Lung microvascular endothelial cell (primary cell): ENCODE measurements at places on chromosomes 2 and 18. TPM values are rescaled to one million over a fixed set of nuclear protein-coding genes. Genes with fewer than 3 reads are reported as not detected.

DNA sequence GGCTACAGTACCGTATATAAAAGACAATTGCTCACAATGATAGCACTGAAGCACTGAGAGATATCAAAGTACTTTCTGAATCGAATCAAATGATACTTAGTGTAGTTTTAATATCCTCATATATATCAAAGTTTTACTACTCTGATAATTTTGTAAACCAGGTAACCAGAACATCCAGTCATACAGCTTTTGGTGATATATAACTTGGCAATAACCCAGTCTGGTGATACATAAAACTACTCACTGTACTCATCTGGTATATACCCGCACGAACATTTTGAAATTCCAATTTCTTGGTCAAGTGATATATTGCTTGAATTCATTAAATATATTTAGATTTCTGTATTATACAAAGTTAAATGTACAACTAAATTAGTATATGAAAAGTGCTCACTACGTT, 20.5 kb downstream of the SLC39A6 start:
- no peak for DNase-seq

- DNase-seq, result no peak
These were observed 670.3 kb upstream of the SALL3 start for GRCh38 chr18:78309307-78309706.

- DNase-seq, result no peak
These were observed 66.6 kb upstream of the ZNF397 start for GRCh38 chr18:35174093-35174731.

- no peak for DNase-seq
These were observed 57.6 kb upstream of the PARD3B start for GRCh38 chr2:204487447-204488229.

GRCh38 chr18:12855916-12856315, 28.1 kb downstream of the PTPN2 start:
- no peak for DNase-seq

DNA sequence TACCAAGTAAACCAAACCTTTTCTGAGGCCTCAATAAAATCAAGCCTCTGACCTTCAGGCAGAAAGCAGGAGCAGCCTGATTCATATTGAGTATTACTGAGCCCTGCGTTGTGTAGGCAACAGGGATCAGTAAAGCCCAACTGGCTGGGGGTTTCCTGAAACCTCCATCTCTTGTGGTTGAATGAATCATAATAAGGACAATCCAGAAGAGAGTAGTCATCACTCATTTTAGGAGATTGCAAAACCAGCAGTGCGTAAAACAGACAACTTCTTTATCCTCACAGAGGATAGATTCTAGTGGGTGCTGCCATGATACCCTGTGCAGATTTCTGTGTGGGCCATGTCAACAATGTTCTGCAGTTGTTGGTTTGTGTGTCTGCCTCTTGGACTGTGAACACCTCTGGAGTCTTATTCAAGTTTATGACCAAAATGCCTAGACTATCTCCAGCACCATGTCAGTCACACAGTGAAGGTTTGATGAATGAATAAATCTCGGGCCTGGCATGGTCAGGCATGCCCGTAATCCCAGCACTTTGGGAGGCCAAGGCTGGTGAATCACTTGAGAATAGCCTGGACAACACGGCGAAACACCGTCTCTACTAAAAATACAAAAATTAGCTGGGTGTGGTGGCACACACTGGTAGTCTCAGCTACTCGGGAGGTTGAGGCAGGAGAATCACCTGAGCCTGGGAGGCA, 51.8 kb upstream of the RAB27B start:
- peak; percentile 2 for DNase-seq

GRCh38 chr2:215771241-215771640, 242.1 kb downstream of the MREG start:
- no peak for DNase-seq

GRCh38 chr2:59905731-59906130, 647.7 kb downstream of the BCL11A start:
- DNase-seq, result no peak

- DNase-seq, result no peak
These were observed 326.3 kb upstream of the MC4R start for GRCh38 chr18:60698901-60699300.

GRCh38 chr2:196277002-196277401, 105.6 kb upstream of the STK17B start:
- DNase-seq, result peak; percentile 49

GRCh38 chr2:38406597-38407110, 29.6 kb upstream of the ATL2 start:
- peak; percentile 42 for DNase-seq

DNA sequence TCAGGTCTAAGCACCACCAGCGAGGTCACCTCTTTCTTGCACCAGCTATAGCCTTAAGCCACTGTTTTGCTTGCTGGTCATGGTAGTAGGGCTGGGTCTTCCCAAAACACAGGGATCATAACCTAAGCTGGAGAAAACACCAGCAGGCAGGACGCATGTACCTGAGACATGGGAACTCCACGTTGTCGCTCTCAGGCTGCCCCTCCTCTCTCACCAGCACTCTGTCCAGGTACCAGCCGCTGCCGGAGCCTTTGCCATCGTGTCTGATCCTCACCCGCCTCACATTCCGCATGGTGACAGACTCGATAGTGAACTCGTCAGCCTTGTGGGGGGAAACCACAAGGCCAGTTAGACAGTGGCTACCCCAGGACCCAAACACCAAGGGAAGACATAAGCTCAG, 79.5 kb downstream of the LOXHD1 start:
- DNase-seq, result no peak

DNA sequence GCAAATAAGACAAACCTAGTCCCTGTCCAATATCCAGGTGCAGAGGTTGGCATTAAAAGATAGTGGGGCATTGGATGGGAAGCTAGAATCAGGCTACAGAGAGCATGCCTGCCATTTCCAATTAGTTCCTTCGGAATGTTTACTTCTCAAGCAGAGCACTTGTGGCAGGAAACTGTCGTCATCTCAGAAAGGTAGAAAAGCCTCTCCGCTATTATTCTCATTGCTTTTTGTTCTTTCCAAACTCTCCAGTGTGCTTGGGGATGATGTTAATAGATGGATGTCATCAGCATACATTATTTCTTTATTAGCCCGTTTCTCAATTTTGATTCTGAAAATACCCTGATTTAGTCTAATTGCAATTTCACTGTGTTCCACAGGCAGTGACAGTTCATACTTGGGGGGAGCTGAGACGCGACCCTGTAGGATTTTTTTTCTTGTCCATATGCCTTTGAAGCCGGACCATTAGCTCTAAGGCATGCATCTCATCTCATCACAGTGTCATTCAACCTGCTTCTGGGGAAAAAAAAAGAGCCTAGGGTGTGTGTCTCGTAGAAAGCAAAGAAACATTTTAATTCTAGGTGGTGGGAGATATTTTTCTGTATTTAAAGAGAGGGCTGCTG, 7.7 kb downstream of the ASB18 start:
- no peak for DNase-seq

DNA sequence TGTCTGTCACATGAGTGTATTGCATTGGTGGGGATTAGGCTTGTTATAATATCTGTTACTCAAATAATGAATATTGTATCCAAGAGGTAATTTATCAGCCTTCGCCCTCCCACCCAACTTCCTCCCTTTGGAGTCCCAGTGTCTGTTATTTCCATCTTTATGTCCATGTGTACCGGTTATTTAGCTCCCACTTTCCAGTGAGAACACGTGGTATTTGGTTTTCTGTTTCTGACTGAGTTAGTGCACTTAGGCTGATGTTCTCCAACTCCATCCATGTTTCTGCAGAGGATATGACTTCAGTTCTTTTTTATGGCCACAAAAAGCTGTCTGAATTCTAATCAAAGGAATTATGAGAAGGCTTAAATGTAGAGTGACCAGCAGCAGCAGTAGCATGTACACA, 104.0 kb upstream of the ARHGAP28 start:
- no peak for DNase-seq

DNA sequence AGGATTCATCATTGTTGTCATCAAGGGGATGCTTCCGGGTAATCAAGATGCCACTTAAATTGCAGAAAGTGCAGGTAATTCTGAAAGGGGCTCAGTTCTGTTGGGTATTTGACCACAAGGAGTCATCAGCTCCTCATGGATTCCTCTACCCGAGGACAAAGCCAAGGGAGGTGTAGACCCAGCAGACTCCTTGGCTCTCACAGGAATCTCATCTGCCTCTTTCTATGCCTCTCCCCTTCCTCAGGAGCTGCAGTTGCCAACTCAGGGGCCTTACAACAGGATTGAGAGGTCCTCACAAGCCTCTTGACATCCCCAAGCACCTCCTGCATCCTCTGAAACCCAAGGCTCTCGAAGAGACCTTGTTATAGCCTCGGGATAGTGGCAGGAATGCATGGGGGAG, 44.0 kb downstream of the ITGB6 start:
- no peak for DNase-seq

GRCh38 chr18:50373561-50374219, 1.2 kb upstream of the SKA1 start:
- DNase-seq, result no peak

GRCh38 chr18:48279312-48279711, 129.9 kb downstream of the ZBTB7C start:
- DNase-seq, result no peak

- no peak for DNase-seq
These were observed 601.8 kb downstream of the LRP1B start for GRCh38 chr2:141528990-141529389.

- no peak for DNase-seq
These were observed 34.9 kb upstream of the NEDD4L start for GRCh38 chr18:58009166-58009565.

TPO gene
- not detected in 2 replicates for total RNA-seq

SGPP2 gene
- total RNA-seq, result not detected in 2 replicates

ABCB11 gene
- total RNA-seq, result under 0.01 TPM in 1 of 2 replicates, not detected in the other

DLGAP1 gene
- total RNA-seq, result under 0.01 TPM in 1 of 2 replicates, not detected in the other

OSBPL1A gene
- total RNA-seq, result 8.7 and 10.7 TPM in 2 replicates

PLCD4 gene
- 0.40 and 1.7 TPM in 2 replicates for total RNA-seq

ACTR3 gene
- total RNA-seq, result 60.5 and 63.6 TPM in 2 replicates
